T-helper 17 cell (primary cell): ENCODE measurements at places on chromosomes 11 and 22. TPM values are rescaled to one million over a fixed set of nuclear protein-coding genes. Genes with fewer than 3 reads are reported as not detected.

Gene CD3E
- 544 TPM for total RNA-seq

- no peaks in the 10 kb centered on the region for H3K27me3 ChIP-seq
- H3K4me3 ChIP-seq, result no peak overlapping the region
- H3K27ac ChIP-seq, result no peak overlapping the region
- no peaks in the 10 kb centered on the region for H3K4me1 ChIP-seq
Measured at GRCh38 chr11:26204101-26204500, 127.8 kb upstream of the ANO3 start.

GRCh38 chr11:35050541-35050995 is 88.4 kb upstream of the CD44 start:
- H3K4me3 ChIP-seq, result no peak overlapping the region
- H3K27ac ChIP-seq, result peak overlapping the region; percentile 98
- no peaks in the 10 kb centered on the region for H3K36me3 ChIP-seq
- H3K4me1 ChIP-seq, result peaks cover 35% of the 10 kb centered on the region
- DNase-seq, result no peak
- no peaks in the 10 kb centered on the region for H3K27me3 ChIP-seq

- H3K27me3 ChIP-seq, result no peaks in the 10 kb centered on the region
- DNase-seq, result no peak
- no peaks in the 10 kb centered on the region for H3K36me3 ChIP-seq
Measured at GRCh38 chr11:104652996-104653395, 245.3 kb downstream of the CASP12 start.
